LNCaP clone FGC (cell line): ENCODE measurements at places on chromosomes 11 and 22.

GRCh38 chr22:31958625-31959239, 14.4 kb downstream of the YWHAH start:
- DNase-seq: no peak

DNA sequence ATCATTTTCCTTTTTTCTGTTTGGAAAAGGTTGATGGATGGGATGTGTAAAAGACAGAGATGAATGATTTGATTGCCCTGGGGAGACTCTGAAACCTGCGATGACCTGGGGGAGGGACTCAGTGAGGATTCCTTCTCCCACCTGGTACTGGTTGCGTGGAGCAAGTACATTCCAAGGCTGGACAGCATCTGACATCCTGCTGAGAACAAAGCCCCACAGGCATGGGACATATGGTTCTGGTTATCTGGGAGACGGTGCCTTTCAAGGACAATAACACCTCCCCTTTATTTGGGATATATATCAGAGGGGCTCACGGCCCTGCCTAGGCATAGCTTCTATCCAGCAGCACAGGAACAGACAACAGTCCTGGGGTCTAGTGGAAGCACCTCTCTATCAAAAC, 527.8 kb downstream of the METTL15 start:
- no peak for DNase-seq

DNA sequence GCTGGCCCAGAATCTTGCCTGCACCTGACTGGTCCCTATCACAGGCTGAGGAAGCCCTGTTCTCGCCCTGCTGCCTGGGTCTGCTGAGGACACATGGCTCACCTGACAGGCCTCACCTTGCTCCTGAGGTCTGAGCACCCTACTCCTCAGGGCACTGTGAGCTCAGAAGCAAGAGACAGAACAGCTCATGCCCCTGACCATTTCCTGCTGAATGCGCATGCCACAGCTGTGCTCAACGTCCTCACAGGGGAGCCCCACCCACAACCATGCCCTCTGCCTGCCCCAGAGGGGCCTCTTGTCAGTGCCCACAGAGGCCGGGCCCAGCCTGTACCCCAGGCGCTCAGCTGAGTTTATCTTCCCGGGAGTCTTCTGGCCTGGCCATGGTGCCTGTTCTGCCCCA, 2.8 kb upstream of the TSPO start:
- no peak for DNase-seq

DNA sequence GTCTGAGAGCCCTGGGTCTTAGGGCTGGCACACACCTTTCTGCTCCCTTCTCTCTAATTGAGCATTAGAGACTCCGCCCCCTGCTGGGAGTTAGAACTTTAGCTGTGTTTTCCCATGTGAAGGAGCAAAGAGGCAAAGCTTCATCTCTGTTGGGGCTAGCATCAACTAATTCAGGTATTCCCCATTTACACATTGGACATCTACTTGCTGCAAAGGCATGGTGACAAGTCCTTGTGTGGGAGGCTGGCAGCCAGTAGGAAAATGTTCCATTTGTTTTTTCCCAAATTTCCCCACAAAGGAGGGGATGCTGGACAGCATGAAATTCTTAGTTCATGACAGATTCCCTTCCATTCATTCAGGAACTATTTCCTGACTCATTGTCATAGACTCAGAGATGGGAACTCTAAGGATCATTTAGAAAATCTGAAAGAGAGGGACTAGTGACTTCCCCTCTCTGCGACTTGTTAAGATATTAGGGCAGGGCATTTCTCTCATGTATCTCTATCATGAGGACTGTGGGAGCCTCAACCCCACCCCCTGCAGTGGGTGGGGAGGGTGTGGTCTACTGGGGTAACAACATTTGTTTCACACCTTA, 3.6 kb downstream of the CD44 start:
- no peak for DNase-seq

GRCh38 chr11:99911116-99911515, 776.0 kb upstream of the ARHGAP42 start:
- DNase-seq: no peak

- DNase-seq: no peak
These were observed 763 bp upstream of the MS4A7 start for GRCh38 chr11:60377401-60378136.

- no peak for DNase-seq
These were observed 1057.0 kb upstream of the CNTN5 start for GRCh38 chr11:97963528-97964331.

DNA sequence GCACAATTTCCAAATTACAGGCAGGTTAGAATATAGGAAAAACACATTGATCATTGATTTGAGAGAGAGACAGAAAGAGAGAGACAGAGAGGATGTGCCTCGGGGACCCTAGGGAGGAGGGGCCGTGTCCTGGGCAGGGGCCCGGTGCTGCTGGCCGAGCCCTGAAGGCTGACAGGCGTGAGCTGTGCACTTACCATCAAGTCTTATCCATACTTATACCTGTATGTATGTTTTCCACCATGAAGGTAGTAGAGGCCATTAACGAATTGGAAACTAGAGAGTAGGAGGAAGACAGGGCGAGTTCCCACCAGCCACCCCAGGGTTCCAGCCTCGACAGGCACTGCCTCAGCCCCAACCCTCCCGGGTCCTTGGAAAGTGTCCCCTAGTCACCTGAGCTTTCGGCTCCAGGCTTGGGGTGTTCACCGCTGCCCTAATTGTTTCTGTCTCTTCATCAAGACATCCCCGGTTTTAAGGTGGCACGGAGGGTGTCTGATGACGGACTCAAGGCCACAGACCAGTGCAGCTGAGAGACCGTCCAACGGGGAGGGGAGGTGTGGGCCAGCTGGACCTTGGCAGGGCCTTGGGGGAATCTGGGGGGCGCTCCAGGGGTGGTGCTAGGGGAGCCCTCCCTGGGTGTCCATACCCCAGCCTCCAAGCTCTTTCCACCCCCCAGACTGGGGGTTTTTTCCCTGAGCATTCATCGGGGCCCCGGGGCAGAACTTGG, 431.3 kb downstream of the TBC1D22A start:
- no peak for DNase-seq
